Forelimb muscle (tissue), 1 donor: ENCODE measurements at places on chromosomes 11 and 22. TPM values are rescaled to one million over a fixed set of nuclear protein-coding genes. Genes with fewer than 3 reads are reported as not detected.

FGF19 gene
- polyA plus RNA-seq: 0.53 TPM

KBTBD3 gene
- 3.5 TPM for polyA plus RNA-seq

OTOG gene
- polyA plus RNA-seq: 0.04 TPM

NXPE4 gene
- polyA plus RNA-seq: not detected

OR5B21 gene
- polyA plus RNA-seq: not detected

GRCh38 chr11:116232364-116232828 lies 540.4 kb downstream of the BUD13 start:
- no peak for DNase-seq

DNA sequence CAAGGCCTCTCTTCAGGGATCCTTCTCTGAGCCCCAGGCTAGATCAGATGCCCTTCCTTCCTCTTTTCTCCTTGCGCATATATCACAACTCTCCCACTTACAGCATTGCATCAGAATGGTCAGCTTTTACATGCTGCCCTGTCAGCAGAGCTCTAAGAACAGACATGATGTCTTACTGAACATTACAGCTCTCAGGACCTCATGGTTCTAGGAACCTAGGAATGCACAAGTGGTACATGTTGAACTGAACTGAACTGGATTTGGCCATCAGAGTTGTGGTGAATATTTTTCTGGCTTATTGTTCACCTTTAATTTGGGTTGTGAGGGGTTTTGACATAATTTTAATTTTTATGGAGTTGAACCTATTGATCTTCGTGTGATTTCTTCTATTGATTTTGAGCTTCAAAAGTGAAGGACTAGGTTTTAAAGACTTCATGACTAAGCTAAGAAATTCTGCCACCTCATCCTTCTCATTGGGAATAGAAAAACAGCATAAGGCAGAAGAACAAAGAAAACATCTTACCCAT lies 37.7 kb upstream of the SPON1 start:
- no peak for DNase-seq

DNA sequence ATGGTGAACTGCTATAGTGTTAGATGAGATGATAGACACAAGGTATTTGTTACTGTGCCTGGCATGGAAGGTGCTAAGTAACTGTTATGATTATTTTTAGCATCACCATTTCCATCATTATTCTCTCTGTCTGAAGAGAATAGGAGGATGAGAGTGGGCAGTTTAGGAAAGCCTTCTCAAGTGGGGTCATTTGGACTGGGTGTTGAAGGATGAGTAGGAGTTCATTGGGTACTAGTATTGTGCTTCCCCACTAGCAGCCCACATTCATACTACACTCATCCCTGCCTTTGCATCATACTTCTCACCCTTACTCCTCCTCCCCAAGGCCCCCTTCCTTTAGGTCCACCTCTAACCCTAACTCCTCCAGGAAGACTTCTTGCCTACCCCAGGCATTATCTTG lies 20.6 kb downstream of the MYEOV start:
- DNase-seq: no peak

DNA sequence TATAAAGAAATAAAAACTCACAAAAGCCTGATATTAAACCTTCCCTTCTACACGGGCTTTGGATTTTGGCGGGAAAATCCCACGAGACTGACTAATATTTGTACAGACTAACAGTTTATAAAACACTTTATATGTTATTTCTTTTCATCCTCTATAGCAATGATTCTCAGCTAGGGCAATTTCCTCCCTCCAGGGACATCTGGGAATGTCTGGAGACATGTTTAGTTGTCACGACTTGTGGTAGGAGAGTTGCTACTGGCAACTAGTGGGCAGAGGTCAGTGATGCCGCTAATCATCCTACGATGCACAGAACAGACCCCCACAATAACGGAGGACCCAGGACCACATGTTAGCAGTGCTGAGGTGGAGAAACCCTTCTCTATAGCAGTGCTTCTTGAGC lies 304.8 kb upstream of the PITPNB start:
- DNase-seq: no peak

DNA sequence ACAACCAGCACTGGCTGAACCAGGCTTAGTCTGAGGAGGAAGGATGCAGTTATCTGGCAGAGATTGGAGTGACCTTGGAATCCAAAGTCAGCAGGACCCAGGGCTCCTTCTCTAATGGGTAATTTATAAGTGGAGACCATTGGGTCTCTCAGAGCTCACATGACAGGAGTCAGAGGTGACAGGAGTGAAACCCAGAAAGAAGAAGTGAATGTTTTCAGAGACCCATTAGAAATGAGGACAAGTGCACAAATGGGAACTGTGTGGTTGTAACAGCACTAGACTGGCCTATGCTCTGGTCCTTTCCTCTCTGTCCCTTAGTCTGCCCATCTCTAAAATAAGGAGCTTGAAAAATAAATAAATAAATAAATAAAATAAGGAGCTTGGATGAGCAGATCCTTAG lies 107.4 kb downstream of the SERGEF start:
- DNase-seq: no peak

DNA sequence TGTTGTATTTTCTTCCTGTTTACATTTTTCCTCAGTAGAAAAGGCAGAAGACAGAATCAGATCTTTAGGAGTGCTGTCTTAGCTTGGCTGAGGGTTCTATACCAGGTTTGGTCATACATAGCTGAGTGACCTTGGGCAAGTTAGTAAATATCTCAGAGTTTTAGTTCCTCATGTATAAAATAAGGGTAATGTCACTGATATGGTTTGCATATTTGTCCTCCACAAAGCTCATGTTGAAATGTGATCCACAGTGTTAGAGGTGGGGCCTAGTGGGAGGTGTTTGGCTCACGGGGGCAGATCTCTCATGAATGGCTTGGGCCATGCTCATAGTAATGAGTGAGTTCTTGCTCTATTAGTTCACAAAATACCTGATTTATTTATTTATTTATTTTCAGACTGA lies 7.5 kb upstream of the HTR3A start:
- no peak for DNase-seq

DNA sequence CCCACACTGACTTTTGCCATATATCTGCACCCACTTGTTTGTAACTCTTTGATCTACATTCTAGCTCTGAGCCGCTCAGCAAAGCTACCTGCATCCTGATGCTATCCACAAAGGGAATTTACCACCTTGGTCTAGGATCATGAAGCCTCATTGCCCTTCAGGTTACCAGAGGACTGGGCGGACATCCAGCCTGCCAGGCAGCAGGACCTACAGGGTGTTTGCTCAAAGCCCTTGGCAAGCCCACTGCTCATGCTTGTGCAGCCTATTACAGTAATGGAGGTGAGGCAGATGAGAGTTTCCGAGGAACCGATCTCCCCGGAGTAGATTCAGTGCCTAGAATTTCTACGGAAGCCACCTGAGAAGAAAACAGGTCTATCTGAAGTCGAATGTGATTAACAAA lies 417.2 kb downstream of the OPCML start:
- no peak for DNase-seq

DNA sequence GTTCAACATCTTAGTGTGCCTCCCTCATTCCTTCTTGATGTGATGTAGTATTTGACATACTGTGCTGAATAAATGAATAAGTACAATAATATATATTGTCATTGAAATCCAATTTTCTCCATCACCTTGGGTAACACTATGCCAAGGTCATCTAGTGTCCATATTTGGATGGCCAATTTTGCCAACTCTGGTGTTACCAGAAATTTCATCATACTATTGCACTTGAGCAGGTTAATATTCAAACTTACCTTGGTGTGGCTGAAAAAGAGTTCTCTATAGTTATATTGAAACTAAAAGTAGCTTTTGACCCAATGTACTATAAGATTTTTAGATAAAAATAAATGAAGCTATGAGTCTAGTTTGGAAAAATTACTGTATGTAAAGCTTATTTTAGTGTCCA lies 98.2 kb upstream of the SLC6A5 start:
- DNase-seq: no peak

DNA sequence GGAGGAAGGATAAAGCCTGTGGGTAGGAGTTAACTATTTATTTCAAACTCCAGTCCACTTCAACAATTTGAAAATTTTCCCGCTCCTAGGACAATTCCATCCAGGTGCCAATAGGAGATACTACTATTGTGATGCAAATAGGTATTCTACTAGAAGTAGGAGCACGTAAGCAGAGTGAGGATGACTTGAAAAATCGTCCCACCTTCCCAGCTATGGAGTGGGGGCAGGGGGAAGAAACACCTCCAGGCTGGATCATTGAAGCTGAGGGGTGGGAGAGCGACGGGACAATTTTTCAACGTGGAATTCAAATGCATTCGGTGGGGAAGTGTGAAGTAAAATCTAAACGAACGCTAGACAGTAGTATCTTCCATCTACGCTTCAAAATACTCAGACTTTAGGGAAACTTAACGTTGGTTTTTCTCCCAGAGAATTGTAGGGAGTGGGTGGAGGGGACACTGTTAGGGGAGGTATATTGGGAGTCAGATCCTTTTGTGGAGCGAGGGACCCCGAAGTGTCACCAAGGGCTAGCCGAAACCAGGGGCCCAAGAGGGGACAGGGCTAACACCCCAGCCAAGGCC lies 523 bp upstream of the ARHGAP42 start:
- DNase-seq: no peak

- no peak for DNase-seq
These were observed 88.5 kb downstream of the ZBTB16 start for GRCh38 chr11:114148013-114148382.

GRCh38 chr11:70580036-70580805 lies 181.9 kb downstream of the CTTN start:
- no peak for DNase-seq

DNA sequence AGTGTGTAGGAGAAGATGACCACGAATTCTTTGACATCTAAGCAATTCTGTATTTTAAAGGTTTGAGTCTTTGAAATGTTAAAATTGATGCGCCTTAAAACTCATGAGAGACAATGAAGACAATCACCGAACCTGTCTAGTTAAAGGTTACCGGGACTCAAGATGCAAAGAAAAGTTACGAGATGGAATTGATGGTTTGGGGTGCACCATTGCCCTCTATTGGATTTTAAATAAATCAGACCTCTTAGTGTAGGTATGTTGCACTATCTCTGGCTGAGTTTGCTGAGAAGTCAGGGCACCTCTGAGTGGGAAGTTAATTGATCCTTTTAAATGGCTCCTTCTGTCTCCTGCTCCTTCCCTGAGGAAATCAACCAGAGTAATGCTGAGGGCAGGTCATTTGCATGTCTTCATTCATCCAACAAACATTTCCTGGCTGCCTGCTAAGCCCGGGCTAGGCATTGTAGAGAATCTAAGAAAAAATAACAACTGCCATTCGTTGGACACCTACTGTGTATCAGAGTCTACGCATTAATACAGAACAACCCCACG lies 19.4 kb upstream of the TMA7B start:
- no peak for DNase-seq

GRCh38 chr11:79507706-79508105 lies 66.9 kb upstream of the TENM4 start:
- DNase-seq: no peak

DNA sequence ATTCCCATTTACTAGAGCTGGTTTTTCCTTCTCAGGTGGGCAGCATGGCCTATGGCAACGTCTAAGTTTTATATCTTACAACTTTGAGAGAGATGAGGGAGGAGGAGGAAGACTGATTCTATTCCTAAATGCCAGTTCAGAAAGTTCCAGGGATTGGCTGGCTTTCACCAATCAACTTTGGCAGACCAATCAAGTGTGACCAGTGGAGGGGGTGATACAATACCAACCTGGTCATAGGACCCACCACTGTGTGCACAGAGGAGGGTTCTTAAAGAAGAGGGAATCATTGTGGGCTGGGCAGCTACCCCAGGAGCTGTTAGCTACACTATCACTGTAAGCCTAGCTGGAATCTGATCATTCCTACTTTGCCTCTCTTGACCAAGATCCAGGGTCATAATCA lies 8.1 kb downstream of the DIXDC1 start:
- DNase-seq: no peak

DNA sequence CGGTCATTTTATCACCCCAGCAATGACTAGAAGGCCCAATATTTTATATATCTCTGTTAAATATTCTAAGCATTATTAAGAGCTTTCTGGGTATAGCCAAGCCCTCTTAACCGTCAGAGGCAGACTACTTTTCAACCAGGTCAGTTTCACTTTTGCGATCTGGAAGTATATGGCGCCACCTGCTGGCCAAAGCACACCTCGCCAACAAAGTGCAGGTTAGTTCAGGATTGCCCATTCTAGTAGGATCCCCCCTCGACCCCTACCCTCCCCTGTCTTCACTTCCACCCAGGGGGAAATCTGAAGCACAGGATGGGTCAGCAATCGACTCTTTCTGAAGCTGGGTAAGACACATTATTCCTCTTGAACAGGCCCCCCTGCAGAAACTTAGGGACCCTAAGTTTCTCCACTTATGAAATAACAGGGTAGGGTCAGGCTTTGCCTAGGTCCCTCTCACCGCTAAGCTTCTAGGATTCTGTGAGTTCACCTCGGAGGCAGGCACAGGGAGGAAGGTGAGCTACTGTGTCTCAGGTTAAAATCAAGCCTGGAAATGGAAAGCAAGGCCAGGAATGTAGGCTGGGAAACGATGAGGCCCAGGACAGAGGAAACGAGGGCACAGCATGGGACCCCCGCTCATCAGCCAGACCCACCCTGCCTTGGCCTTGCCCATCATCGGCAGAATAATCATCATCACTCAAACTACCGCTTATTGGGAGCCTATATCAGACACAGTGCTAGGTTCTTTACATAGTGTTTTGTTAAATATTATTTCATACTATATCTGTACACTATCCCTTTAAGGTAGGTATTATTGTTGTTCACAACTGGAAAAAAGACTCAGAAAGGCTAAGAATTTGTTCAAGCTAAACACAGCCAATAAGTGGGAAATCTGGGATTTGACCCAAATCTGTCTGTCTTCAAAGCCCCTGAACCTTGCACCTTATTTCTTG lies 35.6 kb downstream of the KCNJ1 start:
- DNase-seq: peak; percentile 61

- no peak for DNase-seq
These were observed 69.0 kb downstream of the TIMP3 start for GRCh38 chr22:32870474-32870873.

DNA sequence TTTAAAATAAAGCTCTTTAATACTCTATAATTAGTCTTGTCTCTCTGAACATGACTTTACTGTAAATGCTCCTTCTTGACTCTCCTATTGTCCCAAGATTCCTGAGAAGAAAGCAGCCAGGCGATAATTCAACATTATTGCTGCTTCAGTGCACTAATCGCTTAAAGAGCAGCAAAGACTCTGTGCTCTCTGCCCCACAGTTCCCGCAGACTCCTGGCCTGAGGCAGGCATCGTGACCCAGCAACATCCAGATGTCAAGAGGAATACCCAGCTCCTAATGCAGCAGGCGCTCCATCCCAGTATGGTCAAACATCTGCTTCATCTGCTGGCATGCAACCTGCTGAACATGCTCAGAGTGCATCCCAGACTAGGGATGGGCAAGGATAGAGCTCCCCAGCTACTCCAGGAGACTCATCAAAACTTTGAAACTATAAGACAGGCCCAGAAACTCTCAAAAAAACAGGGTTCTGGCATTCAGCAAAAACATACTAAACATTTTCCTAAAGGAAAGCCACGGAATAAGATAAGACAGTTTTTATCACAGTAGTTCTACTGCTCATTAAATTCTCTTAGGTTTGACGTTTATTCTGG lies 270.0 kb downstream of the SOX6 start:
- no peak for DNase-seq

- DNase-seq: no peak
These were observed 30.4 kb downstream of the TPBGL start for GRCh38 chr11:75270896-75271418.

GRCh38 chr11:72780296-72781062 lies 13.4 kb downstream of the STARD10 start:
- no peak for DNase-seq
